ENCODE measurements at places on chromosomes 2 and 18. TPM values are rescaled to one million over a fixed set of nuclear protein-coding genes. Genes with fewer than 3 reads are reported as not detected.

DNA sequence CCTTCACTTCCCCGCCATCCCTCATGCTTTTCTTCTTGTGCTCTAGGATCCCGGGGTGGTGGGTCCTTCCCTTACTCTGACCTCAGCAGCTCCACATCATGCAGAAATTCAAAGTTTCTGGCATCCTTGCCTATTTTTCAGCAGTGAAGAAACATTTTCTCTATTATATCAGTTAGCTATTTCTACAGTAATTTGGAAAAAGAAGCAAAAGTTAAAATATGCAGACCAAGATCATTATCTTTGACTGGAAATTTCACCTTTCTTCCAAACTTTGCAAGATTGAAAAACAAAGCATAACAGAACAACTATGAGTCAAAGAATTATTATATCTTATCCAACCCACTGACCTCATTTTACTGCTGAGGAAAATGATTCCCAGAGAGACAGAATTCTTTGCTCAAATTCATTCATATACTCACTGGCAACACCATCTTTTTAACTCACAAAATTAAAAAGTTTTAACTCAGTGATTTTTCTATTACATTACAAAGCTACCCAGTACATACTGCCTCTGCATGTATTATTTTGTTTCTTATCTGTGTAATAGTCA, 40.5 kb downstream of the ANTXR1 start:
- H3K4me3 ChIP-seq, result no peak overlapping the region
- H3K27me3 ChIP-seq, result no peaks in the 10 kb centered on the region
- H3K36me3 ChIP-seq, result no peaks in the 10 kb centered on the region
- no peaks in the 10 kb centered on the region for H3K4me1 ChIP-seq
- DNase-seq, result no peak

The GALNT3 gene
- 2.7 TPM for total RNA-seq

DNA sequence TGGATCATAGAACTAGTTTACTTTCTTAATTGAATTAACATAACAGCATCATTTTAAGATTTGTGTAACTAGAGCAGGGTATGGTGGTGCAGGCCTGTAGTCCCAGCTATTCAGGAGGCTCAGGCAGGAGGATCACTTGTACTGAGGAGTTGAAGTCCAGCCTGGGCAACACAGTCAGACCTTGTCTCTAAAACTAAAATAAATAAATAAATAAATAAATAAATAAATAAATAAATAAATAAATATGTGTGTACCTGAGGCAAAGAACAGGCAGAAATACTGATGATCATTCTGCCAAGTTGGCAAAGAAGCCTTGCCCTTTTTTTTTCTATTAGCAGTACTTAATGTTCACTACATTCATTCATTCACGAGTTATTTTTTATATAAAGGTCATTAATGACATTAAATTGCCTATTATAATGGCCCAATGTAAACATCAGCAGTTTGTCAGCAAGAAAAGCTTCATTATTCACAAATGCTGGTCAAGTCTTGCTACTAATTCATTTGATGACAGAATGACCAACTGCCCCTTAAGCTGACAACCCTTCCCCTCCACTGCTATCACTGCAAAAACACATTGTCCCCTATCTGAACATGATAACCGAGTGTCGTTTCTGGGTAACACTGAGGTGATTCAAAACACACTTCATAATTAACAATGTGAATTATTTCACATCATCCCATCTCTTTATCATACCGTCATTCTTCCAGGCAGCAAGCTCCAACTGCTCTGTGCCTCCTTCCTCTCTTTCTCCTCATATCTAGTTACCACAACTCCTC, 39.0 kb downstream of the ARL5A start:
- no peaks in the 10 kb centered on the region for H3K27me3 ChIP-seq
- no peaks in the 10 kb centered on the region for H3K36me3 ChIP-seq
- no peaks in the 10 kb centered on the region for H3K4me1 ChIP-seq
- DNase-seq, result no peak

The MREG gene
- total RNA-seq, result 7.4 TPM

- peaks cover 64% of the 10 kb centered on the region for H3K4me1 ChIP-seq
- no peaks in the 10 kb centered on the region for H3K27me3 ChIP-seq
- H3K4me3 ChIP-seq, result no peak overlapping the region
- H3K27ac ChIP-seq, result no peak overlapping the region
Observed at GRCh38 chr18:63271881-63272299, 47.7 kb downstream of the BCL2 start.

Data from CD4-positive, alpha-beta memory T cell (primary cell).